ENCODE measurements at places on chromosomes 1 and 21.

- DNase-seq, result no peak
These were observed 12.0 kb downstream of the DENND1B start for GRCh38 chr1:197763307-197763706.

- DNase-seq, result no peak
These were observed 4.4 kb downstream of the KCNN3 start for GRCh38 chr1:154865442-154866256.

DNA sequence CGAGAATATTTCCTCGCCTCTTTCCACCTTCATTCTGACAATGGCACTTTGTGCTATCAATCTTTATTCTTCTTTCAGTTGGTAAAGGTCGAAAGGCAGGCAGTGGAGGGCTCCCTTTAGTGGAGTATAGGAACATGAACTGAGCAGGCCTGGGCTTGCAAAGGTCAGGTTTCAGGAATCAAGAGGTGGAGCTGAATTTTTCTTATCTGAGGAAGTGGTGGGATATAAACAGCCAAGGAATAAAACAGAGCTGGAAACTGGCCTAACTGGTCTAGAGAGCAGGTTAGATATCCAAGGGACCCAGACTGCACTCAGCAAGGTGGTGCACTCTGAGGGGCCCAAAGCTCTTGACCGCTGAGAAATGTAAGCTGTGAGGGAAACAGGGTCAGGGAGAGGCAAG is 99.1 kb downstream of the PLA2G4A start:
- DNase-seq, result no peak

- no peak for DNase-seq
These were observed 113.4 kb downstream of the GRIK3 start for GRCh38 chr1:36920801-36921405.

- peak; percentile 60 for DNase-seq
These were observed at the start of gene ST7L for GRCh38 chr1:112618721-112619517. ST7L (minus strand) TSS chr1:112619141; CDS start chr1:112619113, 28 bp downstream.

GRCh38 chr1:154434346-154435085 is 29.4 kb downstream of the IL6R start:
- DNase-seq, result no peak

- no peak for DNase-seq
These were observed 3.9 kb downstream of the KRTAP19-8 start for GRCh38 chr21:31034378-31034777.

- no peak for DNase-seq
These were observed 5.4 kb downstream of the MEAF6 start for GRCh38 chr1:37509181-37509580.

GRCh38 chr1:228901936-228902681 is 166.8 kb downstream of the RHOU start:
- DNase-seq, result no peak
